ENCODE measurements at places on chromosomes 11 and 22.

DNA sequence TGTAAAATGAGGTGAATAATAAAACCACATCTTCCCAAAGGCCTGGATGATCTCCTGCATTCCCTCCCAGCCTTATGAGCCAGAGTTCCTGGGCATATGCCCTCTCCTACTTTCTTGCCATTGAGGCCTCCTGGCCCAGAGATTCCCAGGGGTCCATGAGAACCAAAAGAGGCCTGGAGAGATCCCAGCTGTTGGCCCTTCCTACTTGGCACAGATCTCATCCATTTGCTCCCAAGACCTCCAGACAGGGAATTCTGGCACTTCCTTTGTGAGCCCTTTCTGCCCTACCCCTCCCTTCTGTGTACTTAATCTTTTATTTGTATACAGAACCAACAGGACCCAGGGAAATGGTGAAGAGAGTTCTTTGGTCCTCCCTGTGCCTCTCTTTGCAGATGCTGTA lies 21.4 kb downstream of the POU2F3 start:
- DNase-seq = no peak

DNA sequence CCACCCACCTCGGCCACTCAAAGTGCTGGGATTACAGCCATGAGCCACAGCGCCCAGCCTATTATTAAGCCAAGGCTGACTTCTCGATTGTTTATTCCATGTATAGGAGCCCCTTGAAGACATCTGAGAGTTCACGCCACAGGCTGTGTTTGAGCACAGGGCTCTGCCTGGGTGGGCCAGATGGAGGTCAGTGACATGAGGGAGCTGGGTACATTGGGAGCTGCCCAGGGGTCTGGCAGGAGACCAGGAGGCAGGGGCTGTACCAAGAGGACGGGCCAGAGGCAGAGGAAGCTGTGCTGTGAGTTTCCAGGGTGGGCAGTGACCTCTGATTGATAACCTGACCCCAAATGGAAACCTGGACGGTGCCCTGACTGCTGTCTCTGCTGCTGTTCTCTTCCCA lies 5.4 kb downstream of the LMF2 start:
- no peak for DNase-seq

GRCh38 chr11:132784441-132784840 lies 747.9 kb downstream of the OPCML start:
- DNase-seq = no peak

- no peak for DNase-seq
Observed at GRCh38 chr11:46672381-46672839, 28.0 kb downstream of the ARHGAP1 start.

DNA sequence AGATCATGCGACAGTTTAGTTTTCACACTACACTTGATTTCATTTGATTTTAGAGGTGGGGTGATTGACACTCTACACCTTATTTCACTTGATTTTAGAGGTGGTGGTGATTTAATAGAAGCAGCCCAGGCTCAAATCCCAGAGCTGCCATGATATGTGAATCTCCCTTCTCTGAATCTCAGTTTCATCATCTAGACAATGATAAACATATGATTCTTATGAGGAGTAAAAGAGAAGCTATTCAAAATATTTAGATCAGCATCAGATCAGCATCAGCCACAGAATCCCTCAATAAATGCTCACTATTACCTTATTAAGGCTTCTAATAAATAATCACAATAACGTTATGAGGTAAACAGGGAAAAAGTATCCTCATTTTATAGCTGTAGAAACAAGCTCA lies 98.8 kb downstream of the MSANTD4 start:
- DNase-seq = no peak

DNA sequence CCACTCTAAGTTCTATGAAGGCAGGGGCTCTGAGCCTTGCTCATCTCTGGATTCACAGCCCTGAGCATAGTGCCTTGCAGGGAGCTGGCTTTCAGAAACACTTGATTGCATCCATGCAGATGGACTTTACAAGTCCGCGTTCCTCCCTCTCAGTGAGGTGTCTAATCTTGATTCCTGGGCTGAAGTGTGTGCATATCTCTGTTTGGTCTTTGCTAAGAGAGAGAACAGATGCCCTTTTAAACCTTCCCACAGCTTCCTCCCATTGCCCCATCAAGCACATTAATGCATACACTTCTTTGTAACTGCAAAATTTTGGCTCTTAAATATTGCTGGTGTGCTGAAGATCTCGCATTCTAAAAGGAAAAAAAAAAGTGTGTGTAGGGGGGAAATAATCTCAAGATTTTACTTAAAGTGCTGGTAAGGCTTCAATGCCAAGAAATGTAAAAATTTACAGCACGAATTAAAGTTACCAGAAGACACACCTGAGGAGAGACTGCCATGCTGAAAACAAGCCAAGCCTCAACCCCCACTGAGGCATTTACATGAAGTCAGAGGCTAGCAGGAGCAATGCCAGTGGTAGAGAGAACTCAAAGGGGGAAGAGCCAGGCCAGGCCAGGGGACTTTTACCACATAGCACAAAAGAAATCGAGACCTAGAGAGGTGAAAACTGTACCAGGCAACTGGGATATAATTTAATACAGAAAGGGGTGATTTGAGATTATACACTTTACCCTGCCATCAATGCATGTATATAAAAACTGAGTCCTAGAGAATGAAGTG lies 492.1 kb downstream of the SOX6 start:
- DNase-seq = no peak
